ENCODE measurements at places on chromosomes 4 and X.

- no peak for DNase-seq
These were observed 64.9 kb downstream of the NLGN4X start for GRCh38 chrX:6163721-6164120.

DNA sequence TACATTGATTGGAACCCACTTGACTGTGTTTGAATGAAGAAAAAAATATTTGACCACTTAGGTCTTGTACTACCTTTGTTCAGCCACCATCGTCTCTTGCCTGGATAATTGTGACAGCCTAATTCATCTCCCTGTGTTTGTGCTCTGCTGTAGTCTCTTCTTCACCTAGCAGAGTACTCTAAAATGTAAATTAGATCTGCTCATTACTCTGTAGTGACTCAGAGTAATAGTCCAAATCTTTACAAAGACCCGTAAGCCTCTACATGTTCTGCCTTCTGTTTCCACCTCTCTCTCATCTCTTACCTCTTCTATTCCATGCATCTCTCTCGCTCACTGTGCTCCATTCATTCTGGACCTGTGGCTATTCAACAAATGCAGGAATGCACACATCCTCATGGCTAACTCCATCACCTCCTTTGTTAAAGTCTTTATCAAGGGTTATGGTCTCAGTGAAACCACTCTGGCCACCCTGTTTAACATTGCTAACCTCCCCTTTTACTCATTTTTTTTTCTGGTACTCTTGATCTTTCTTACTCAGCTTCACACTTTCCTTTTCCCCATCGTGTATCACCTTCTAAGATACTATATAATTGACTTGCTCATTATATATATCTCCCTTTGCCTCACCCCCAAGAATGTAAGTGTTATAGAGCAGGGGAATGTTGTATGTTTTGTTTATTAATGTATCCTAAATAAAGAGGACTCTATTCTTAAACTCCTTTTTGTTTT, 98.4 kb downstream of the STIM2 start:
- no peak for DNase-seq

DNA sequence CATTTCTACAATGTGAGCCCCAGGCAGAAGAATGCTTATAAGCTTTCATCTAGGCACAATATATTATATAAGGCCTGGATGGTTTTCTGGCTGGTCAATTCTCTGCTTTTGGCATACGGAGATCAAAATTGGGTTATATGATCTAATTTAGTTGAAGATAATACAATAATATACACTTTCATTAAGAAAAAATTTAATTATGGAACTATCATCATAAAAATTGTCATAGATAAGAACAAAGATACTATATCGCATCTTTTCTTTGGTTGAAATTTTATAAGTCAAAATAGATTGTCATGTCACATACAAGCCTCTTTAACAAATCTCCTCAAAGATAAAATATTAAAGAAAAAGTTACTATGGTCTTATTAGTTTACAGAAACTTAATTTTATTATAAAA, 17.1 kb downstream of the DMD start:
- no peak for DNase-seq

DNA sequence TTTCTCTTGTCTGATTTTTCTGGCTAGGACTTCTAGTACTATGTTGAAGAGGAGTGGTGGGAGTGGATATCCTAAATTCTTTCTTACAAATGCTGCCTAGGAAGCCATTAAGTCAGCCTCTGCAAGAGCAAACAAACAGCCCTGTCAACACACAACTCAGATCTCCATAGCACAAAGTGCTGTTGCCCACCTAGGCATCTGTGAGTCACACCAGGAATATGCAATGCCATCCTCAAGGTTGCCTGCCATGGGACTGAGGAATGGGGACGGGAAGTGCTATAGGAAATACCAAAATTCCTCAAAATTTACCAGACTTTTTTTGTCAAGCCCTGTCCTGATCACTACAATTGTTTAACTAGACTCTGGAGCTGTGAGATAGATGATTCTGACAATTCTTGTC, 466.9 kb downstream of the FSTL5 start:
- no peak for DNase-seq

- no peak for DNase-seq
These were observed 11.9 kb upstream of the ADH7 start for GRCh38 chr4:99447079-99447478.

- DNase-seq: no peak
These were observed 74.6 kb upstream of the NEIL3 start for GRCh38 chr4:177235026-177235425.

DNA sequence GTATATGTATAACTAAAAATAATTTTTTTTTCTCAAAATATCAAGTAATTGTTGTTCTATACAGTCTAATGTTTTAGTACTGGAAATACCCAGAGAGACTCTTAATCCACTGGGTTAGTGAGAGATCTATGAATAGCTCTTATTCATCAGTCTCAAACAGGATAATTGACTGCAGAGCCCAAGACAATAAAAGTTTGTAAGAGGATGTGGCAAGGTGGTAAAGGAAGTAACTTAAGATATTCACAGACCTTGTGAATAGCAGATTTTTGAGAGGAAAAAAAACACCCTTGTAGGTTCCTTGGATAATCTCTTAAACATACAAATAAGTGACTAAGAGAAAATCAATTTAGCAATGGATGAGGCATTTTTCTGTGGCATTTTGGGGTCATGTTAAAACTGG, 210.9 kb upstream of the FAM241A start:
- no peak for DNase-seq

DNA sequence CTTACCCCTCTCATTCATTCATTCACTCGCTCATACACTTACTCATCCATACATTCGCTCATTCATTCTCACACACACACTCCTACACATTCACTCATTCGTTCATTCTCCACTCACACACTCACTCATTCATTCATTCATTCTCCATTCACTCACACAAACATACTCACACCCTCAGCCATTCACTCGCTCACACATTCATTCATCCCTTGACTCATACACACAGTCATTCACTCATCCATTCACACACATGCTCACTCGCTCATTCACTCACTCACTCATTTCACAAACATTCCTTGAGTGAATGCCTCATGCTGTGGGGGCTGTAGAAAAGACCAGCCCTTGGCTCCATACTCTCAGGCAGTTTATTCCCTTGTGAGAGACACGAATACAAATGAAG, 151.1 kb upstream of the MAMLD1 start:
- DNase-seq: no peak
